ENCODE measurements at places on chromosomes 12 and 14.

DNA sequence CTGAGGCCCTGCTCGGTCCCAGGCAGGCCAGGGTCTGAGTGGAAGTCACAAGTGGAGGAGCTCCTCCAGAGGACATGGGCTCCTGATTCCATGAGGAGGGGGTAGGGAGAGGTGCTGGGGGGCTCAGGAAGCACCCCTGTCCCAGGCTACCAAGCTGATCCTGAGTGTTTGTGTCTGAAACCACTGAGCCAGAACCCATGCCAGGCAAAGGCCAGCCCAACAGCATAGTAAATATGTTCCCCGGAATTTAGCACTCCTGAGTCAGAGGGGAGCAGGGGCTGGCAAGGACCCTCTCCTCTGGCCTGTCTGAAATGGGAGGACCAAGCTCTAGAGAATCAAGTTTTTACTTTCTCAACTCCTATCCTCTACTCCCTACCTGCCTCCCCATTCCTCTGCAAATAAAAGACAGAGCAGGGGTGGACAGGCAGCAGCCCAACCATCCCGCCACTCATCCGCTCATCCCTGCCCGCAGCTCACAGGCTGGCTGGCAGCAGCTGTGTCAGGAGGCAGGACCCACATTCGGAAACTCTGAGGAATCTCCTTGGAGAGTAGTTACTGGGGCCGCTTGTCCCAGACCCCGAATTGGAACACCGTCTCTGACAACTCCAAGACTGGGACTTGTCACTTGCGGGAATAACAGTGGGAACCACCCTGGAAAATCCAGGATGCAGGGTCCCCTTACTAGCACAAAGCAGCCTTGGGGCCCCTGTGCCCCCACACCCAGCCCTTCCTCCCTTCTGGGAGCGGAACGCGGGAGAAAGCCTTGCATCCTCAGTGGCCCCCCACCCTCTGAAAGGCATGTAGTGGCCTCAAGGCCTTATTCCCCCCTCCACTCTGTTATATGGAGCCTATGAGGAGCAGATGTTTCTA lies 102.5 kb downstream of the ZFP36L1 start:
- DNase-seq: no peak

- DNase-seq: no peak
Measured at GRCh38 chr14:105067140-105067968, 2.1 kb upstream of the GPR132 start.

DNA sequence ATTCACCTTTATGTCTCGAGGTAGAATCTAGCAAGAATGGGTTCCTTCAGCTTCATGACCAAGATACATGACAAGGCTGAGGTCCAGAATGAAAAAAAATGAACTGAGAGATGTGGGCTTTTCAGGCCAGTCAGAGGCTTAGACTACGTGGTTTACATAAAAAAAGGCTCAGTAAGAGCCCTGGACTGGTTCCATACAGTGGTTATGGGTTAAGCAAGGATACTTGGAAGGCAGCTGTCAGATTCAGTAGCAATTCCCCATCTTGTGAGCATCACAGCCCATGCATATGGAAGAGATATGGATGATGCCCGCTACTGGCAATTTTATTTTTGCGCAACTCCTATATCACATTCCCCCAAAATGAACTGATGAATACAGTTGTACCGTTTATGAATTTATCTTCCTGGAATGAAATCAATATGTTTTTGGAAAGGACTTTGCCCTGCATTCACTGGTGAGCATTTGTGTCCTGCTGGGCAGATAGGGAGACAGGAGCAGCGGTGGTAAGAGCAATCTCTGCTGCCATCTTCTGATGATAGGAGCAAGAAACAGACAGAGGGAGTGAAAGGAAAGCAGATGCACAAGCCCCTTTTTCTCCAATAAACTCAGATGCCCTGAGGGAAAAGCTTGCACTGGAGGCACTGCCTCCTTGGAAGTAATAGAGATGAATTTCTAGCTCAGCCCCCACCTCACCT lies 280.4 kb downstream of the GALC start:
- DNase-seq: no peak

DNA sequence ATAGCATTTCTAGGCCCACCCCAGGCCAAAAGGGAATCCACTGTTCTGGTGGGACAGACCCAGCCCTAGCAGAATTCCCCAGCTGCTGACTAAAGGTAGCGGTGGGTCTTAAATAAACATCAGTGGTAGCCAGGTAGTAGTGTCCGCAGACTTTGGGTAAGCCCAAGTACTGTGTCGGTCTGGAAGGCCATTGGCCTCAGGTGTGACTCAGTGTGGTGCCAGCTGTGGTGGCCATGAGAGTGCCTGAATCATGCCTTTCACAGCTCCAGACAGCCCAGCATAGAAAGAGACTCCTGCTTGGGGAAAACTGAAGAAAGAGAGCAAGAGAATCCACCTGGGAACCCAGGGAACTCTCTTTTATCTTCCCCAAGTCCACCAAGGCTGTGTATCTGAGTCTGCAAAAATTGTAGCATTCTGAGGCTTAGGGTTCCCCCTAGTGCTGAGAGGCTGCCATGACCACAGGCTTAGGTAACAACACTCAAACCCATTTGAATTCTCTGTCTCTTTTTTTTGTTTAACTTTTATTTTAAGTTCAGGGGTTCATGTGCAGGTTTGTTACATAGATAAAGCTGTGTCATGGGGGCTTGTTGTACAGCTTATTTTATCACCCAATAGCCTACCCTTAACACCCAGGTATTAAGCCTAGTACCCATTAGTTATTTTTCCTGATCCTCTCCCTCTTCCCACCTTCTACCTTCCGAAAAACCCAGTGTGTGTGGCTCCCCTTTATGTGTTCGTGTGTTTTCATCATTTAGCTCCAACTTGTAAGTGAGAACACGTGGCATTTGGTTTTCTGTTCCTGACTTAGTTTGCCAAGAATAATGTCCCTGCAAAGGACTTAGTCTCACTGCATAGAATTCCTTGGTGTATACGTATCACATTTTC lies 16.7 kb upstream of the CD163L1 start:
- no peak for DNase-seq

DNA sequence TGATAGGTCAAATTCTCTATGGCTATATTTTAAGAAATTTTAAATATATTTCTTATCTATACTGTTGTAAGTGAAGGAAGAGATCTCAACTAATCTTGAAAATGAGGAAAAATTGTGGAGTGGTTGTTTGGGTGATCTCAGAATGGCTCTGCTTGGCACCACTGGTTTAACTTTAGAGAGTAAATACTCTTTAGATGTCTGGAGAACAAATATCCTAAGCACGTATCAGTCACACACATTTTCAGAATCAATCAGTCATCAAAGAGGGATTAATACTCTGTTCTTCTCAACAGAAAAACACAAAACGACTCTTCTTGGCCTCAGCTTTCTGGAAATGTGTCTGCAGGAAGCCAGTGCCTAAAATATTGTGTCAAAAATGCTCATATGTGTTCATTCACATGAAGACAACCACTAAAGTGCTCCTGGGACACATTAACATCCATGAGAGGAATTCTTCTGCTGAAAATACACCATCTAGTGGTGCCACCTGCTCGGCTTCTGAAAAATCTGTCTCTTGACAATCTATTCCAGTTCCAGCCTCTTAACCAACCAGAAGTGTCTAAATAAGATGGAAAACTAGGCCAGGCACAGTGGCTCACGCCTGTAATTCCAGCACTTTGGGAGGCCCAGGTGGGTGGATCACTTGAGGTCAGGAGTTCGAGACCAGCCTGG lies 81.1 kb upstream of the CCDC198 start:
- DNase-seq: no peak

GRCh38 chr14:31596342-31597095 lies 35.3 kb downstream of the NUBPL start:
- no peak for DNase-seq

DNA sequence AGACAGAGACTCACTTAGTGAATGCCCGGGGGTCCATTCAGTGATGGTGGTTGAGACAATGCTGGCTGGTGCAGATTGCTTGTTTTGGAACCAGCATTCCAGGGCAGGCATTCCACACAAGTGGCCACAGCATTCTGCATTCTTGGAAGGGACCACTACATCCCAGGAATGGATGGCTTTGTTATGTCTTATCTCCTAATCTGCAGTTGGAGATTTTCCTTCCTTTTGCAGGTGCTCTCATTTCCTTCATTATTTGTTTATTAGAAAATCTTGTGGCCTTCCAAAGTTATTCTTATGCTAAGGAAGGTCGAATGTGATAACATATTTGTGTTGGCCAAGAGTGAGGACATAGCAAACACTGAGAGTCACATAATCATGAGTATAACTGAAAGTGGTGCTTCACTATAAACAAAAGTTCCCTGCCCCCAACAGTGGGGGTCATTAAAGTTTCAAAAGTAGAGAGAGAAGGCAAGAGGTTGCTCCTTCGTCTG lies 66.0 kb downstream of the BMP4 start:
- no peak for DNase-seq

GRCh38 chr14:28746247-28746646 lies 20.3 kb upstream of the FOXG1 start:
- DNase-seq: no peak

GRCh38 chr12:1552171-1552570 lies 42.2 kb downstream of the FBXL14 start:
- DNase-seq: no peak

DNA sequence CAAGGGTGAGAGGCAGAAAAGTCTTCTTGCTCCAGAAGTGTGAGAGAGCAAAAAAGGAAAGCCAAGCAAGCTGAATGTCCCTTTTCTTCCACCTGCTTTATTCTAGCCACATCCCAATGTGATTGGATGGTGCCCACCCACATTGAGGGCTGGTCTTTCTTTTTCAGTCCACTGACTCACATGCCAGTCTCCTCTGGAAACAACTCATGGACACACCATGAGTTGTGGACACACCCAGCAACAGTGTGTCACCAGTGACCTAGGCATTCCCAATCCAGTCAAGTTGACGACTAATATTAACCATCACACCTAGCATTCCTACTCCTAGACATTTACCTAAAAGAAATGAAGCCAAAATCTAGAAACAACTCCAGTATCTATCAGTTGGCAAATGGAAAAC lies 7.2 kb upstream of the DICER1 start:
- no peak for DNase-seq

GRCh38 chr12:44227616-44228015 lies 391.7 kb downstream of the TMEM117 start:
- DNase-seq: no peak

GRCh38 chr12:66048835-66049537 lies 81.6 kb downstream of the LLPH start:
- no peak for DNase-seq

DNA sequence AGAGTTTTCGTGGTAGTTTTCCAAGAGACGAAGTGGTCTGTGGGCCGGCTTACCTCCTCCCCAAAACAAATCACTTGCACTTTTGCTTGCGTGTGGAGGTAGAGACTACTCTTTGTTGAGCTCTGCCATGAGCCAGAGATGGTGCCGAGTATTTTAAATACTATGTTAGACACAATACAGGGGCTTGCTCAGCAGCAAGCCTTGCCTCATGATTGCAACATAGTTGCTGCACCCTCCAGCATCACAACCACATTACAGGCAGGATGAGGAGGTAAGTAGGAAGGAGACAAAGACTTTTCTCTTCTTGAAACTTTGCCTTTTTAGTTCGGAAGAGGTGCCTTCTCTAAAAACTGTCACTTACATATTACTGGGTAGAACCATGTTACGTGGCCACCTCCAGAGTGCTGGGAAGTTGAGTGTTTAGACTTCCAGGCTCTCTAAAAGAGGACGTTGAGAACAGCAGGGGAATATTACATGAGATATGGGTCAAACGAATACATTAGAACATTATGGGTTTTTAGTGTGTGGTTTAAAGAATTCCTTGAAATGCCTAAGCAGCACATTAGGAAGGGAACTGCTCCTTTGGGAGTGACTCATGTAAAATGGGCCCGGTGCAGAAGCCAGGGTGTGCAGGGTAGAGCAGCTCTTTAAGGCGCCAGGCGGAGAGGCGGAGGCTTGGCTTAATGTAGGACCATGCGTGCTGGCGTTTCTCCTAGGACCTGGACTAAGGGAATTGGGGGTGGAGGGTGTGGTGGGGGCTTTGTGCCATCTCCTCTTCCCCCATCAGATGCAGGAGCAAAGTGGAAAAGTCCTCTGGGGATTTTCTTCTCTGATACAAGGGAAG lies 110.6 kb upstream of the PRMT8 start:
- DNase-seq: no peak

- no peak for DNase-seq
Measured at GRCh38 chr14:96095058-96095457, 55.9 kb downstream of the C14orf132 start.

- no peak for DNase-seq
Measured at GRCh38 chr14:22002860-22003284, 329.3 kb upstream of the OR4E1 start.

- DNase-seq: no peak
Measured at GRCh38 chr14:93301821-93302447, 30.9 kb downstream of the BTBD7 start.

DNA sequence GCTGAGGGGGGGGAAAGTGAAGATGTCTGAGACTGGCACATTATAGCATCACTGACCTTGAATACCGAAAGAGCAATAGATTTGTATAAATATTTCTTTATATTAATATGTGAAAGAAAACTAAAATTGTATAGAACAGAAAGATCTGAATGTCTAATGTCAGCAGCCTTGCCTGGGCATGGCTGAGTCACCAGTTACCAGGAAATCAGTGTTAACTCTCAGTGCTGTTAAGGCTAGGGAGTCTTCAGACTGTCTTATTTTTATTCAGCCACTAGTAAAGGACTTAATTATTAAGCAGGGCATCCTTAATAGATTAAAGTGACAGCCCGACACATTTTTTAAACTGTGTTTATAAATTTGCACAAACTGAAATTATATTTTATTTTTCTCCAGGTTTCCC lies 122.9 kb upstream of the AEBP2 start:
- DNase-seq: no peak

DNA sequence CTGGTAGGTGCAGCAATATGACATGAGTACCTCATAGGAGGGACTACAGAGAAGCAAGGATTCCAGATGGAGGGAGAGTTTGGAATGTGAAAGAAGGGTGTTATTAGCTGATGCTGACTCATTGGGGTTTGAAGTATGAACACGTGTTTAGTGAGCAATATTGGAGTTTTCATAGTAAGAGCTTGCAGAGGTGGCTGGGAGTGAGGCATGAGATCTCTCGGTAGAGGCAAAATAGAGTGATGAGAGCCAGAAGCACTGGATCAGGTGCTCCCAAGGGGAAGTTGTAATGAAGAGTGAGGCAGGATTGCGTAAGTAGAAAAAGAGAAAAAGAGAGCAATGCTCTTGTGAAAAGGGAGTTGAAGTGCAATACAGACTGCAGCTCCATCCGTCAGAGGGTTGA lies 42.1 kb downstream of the MGST1 start:
- DNase-seq: no peak

Measured in esophagus squamous epithelium (tissue), 5 donors.